ENCODE measurements at places on chromosomes 6 and 20. TPM values are rescaled to one million over a fixed set of nuclear protein-coding genes. Genes with fewer than 3 reads are reported as not detected.
A peak's percentile ranks its signal among the peaks of the same experiment; 100 is the strongest.

DNA sequence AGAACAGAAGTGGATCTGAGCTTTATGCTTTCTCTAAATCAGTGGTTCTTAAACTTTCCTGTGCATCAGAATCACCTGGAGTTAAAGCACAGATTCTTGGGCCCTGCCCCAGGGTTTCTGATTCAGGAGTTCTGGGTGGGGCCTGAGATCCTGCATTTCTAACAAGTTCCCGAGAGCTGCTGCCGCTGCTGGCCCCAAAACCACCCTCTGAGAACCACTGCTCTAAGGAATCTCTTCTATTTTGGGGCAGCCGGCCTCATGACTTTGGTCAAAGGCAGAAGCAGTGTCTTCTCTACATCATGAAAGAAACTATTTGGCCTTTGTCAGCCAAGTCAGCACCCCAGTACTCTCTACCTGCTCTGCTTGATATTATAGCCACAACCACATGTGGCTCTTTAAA, 42.1 kb upstream of the RIN2 start:
- no peak for DNase-seq

The OLIG3 gene
- polyA plus RNA-seq: 0.07 TPM

GRCh38 chr6:110357298-110357663, 868 bp downstream of the METTL24 start:
- DNase-seq: no peak

DNA sequence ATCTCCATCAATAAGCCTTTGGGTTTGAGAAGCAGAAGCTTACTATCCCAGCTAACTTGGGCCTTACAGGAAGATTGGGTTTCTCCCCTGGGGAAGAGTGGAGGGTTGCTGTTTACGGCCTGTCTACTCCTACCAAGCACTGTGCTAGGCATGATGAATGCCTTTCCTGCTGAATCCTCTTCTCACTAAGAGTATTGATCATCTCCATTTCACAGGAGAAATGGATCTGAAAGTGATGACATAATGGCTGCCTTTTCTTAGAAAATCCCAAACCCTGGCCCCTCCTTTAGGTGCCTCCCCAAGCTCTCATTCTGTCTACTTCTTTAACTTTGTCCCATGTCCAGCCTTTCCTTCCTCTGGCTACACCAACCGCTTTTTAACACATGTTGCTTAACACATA, 66.1 kb downstream of the TSHZ2 start:
- no peak for DNase-seq

GRCh38 chr6:82751718-82752117, 313.9 kb downstream of the UBE3D start:
- no peak for DNase-seq

- DNase-seq: no peak
Measured at GRCh38 chr20:460707-461106, 1.6 kb downstream of the TBC1D20 start.

- DNase-seq: no peak
Measured at GRCh38 chr6:157761331-157761921, 61.6 kb upstream of the SNX9 start.

GRCh38 chr6:24504649-24505586, 10.1 kb downstream of the ALDH5A1 start:
- no peak for DNase-seq

The DDX43 gene
- 1.6 TPM for polyA plus RNA-seq

DNA sequence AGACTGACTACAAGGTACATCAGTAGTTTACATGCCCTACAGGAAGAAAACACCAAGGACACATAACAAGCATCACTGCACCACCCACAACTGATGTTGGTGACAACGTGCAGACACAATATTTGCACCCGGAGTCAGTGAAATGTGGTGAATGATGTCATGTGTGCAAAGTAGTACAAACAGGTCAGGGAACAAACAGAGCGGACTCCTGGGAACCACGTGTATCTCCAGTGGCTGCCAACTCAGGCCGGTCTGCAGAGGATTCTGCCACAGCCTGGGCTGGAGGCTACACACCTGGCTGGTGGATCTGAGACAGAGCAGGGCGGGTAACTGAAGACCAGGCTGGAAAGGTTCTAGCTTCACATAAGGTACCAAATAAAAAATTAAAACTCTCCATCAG, 28.2 kb upstream of the RPS6KA2 start:
- DNase-seq: no peak

GRCh38 chr20:26169506-26169905, 472.9 kb upstream of the ZNF337 start:
- no peak for DNase-seq

DNA sequence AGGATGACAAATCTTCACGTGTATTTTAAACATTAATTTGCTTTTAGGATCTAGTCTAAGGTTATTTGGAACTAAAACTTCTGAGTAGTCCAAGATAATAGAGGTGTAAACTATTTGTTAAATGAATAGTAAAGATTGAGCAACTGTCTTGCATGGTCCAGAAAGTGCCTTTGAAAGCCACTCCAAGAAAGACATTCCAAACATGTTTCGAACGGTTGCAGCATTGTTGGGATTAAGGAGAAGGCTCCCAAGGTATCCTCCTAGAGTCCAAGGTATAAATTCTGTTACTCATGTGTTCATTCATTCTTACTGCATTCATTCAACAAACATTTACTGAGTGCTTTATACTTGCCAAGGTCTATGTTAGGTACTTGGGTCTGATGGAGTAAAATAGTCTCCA, 28.8 kb upstream of the MYLK2 start:
- no peak for DNase-seq

DNA sequence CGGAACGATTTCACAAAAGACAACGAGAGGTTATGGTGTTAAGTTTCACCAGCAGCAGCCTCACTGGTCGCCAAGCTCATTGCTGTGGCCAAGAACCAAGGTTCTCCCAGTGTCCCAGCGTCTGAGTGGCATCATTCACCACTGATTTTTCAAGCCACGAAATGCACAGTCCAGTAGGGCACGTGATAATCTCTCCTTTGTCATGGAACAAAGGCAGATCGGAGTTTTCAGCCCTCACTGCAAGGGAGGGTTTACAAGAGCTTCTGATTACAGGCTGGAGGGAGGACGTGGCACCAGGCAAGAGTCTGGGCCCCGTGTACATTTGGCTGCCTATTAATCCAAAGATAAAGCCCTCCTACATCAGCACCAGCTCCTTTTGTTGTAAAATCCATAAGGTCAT, 2.0 kb downstream of the CD24 start:
- DNase-seq: peak; percentile 39

DNA sequence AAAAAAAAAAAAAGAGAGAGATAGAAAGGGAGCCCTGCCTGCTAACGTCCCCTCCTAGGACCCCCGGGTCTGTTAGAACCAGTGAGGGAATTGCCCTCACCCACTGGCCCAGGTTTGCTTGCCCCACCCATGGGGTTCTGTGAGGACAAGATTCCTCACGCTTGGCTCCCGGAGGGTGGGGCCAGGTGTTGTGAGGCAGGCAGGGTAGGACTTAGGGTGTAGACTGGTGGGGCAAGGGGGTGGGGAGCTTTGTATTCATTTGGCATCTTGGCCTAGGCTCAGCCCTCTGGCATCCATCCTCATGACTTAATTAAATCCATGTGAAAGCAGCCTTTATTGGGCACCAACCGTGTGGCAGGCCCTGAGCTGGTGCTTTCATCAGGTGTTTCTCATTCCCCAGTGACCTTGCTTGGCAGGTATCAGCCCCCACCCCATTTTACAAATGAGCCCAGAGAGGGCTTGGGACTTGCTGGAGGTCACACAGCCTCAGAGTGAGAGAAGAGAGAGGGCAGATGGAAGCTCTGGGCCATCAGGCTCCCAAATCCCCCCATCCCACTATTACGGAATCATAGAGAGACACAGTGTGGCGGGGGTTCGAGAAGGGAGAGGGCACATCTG, 19.0 kb downstream of the RAB44 start:
- DNase-seq: no peak

The SHLD1 gene
- 3.5 TPM for polyA plus RNA-seq

The BMP5 gene
- polyA plus RNA-seq: 1.2 TPM

The LY86 gene
- 0.38 TPM for polyA plus RNA-seq

DNA sequence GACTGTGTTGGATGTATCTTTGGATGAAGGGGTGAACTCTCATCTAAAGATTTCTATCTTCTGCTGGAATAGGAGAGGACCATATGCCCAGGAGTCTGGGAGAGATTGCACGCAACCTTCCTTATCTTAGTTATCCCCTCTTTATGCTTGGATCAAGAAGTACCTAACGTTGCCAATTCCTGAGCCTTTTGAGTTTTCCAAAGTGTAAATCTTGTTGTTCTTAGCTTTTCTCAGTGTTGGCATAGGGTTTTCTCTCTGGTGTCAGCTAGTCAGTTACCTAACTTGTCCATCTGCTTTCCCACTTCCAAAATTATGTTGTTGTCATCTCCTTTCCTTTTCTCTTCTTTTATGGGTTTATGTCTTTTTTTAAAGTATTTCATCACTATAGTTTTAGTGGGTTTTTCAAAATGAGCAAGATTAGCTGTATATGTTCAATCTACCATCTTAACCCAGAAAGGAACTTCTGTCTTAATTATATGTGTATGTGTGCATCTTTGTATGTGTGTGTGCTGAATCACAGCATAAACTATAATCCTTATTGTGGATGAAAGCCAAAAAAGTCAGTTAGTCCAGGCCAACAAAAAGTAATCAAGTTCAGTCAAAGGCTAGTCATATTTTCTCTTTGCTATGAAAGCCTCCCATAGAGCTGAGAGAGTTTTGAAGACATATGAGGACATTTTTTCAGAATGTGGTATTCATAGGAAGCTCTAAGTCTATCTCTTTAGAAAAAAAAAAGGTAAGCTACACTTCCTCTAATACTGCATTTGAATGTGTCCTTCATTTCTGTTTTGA, 72.1 kb downstream of the KHDC1L start:
- DNase-seq: no peak

DNA sequence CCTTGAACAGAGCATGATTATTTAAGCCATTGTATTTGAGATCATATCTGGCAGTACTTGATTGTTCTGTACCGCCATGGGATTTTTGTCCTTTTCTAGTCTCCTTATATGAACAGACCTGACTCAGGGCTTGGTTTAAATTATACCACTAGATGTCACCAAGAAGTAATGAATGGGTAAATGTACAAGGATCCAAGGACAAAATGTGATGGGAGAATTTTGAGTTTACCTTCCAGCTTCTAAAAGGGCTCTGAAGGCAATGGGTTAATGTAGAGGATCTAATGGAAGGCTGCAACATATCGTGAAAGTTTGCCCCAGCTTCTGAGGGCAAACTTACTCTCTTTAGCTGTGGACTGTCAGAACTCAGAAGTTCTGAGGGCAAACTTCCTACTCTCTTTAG, 12.0 kb downstream of the RNF8 start:
- DNase-seq: no peak

The WFDC12 gene
- polyA plus RNA-seq: not detected

The ZC3H12D gene
- polyA plus RNA-seq: 0.16 TPM

The UBE2C gene
- polyA plus RNA-seq: 0.31 TPM

- DNase-seq: peak; percentile 47
Measured at GRCh38 chr6:125753218-125753936, 3.9 kb downstream of the HEY2 start.

- no peak for DNase-seq
Measured at GRCh38 chr6:170393807-170394399, 87.3 kb downstream of the FAM120B start.

All from pancreas (tissue), 10 donors.